ENCODE measurements at places on chromosomes 1 and 21. TPM values are rescaled to one million over a fixed set of nuclear protein-coding genes. Genes with fewer than 3 reads are reported as not detected.
A peak's percentile ranks its signal among the peaks of the same experiment; 100 is the strongest.

- DNase-seq: no peak
Measured at GRCh38 chr1:156911577-156912298, 8.7 kb upstream of the LRRC71 start.

- peak; percentile 85 for DNase-seq
Measured at GRCh38 chr21:17818186-17819113, 706 bp downstream of the C21orf91 start.

The GABRD gene
- not detected for total RNA-seq

- DNase-seq: no peak
Measured at GRCh38 chr1:25821112-25821476, 1.3 kb downstream of the MTFR1L start.

DNA sequence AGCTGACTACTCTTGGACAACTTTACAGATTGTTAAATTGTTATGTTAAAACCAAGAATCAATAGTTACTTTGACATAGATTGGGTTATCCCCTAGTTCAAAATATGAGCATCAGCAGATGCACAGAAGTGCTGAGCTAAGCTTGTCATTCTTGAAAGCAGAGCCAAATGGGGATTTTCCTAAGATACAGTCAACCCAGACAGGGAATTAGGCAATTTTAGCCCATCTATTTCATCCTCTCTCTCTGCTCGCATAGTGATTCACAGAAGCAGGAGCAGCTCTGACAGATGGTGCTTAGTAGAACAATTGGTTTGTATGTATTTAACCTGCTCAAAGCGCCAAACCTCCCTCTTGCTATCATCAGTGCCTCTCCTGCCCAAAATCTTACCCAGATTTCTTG, 27.9 kb upstream of the PRRC2C start:
- no peak for DNase-seq

GRCh38 chr1:109898842-109899241, 11.8 kb upstream of the CSF1 start:
- no peak for DNase-seq

The CD52 gene
- 297 TPM for total RNA-seq

The LAD1 gene
- not detected for total RNA-seq

GRCh38 chr1:64963466-64963865, 2.9 kb downstream of the JAK1 start:
- no peak for DNase-seq

DNA sequence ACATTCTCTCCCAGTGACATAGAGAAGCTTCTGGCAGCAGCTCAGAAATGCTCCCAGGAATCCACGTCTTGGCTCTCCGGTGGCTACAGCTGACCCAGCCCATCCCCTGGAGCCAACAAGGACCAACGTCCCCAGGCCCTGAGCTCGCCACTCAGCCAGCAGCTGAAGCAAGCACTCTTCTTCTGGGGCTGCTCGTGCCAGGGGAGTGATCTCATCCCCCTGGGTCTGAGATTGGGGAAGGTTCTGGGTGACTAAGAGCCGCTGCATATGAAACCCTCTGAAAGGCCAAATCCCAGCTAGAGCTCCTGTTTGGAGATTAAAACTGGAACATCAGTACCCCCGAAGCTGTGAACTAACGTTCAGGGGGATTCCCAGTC, 487.9 kb downstream of the NPHP4 start:
- no peak for DNase-seq

DNA sequence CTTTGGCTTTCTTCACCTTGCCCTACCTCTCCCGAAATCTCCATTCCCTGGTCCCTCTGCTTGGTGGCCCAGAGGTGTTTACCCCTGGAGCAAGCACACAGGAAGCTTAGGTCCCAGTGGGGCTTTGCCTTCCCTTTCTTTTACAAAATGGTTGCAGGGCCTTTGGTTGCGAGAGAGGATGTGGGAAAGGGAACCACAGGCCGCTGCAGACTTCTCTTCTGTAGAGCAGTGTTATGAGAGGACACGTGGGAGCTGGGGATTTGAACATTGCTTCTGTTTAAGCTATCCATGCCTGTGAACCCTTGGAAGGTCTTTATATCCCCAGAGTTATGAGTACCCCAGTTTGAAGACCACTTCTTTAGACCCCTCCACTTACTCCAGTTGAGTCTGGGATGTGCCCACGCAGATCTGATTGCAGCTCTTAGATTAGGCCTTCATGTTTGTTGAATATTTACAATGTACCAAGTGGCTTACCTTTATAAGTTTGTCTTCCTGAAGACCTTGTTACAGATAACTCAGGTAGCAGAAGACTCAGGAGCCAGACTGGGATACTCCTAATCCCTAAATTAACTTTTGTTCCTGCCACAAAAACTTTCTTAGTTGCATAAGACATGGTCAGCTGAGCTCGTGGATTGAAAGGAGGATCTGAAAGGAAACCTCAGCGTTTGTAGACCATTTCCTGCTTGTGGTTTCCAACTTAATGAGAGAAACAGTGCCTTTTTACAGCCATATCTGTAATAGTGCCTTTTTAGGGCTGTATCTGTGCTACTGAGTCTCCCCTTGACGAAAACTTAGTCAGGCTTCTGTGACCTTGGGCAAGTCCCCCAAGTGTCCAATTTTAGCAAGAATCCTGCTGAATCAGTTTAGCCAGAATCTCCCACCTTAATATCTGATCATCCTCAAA, 21.9 kb upstream of the IVNS1ABP start:
- DNase-seq: peak; percentile 90

DNA sequence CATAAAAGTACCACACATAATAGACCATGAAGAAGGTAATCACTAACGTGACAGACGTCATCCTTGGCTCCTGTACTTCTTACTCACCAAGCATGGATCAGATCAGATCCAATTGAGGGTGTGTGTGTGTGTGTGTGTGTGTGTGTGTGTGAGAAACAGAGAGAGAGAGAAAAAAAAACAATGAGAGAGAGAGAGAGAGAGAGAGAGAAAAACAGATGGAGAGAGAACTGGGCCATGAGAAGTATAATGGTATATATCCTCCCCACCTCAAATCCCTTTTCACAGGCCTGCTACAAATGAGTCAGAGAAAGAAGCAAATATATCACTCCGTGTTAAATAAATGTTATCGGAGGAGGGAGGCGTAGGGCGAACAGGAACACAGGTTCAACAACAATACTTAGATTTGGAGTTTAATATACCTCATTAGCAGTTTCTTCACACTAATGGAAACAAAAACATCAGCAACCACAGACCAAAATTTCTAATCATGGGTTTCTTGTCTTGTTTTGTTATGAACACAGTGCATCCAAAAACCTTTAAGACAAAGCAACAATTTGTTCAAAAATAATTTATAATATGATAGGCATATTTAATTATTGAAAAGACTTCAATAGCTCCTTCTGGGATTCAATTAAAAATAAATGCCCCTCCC, 45.3 kb downstream of the TIAM1 start:
- no peak for DNase-seq

DNA sequence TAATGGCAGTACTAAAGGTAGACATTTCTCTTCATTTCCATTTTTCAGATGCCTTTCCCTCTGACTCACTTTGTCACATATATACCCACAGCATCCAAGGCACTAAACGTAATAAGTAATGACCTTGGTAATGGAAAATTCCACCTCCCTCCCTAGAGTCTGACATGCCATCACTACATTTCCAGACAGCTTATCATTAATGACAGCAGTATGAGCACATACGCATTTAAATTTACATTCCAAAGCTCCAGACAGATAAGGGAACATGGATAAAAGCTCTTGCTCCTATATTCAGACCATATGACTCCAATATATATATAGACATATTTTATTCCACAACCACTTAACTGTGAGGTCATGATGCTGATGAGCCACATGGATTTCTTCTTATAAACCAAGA, 191.7 kb upstream of the GORAB start:
- DNase-seq: no peak

DNA sequence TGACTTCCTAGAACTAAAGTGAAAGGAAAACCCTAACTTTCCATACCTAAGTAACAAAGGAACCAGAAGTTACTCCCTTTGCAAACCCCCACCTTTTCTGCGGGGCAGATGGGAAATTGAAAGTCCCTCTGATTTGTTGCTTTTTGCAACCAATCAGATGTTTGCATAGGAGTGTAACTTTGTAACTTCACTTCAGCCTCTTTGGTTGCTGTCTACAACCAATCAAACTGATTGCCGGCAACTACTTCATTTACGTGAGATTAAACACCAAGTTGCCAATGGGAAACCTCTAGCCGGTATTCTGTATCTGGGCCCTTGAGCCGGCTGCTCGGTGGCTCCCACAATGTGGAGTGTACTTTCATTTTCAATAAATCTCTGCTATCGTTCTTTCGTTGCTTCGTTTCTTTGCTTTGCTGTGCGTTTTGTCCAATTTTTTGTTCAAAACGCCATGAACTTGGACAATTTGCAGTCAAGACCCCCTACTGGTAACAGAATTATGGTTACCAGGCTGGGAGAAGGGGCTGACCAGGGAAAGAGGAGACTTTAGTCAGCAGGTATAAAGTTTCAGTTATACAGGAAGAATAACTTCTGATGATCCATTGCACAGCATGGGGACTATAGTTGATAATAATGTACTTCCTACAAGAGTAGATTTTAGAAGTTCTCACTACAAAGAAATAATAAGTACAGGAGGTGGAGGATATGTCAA, 69.2 kb upstream of the RGS2 start:
- DNase-seq: no peak

- no peak for DNase-seq
Measured at GRCh38 chr1:59110271-59110670, 186.6 kb upstream of the FGGY start.

- DNase-seq: no peak
Measured at GRCh38 chr21:42975886-42976608, 1.7 kb downstream of the PKNOX1 start.

The BECN2 gene
- total RNA-seq: not detected

DNA sequence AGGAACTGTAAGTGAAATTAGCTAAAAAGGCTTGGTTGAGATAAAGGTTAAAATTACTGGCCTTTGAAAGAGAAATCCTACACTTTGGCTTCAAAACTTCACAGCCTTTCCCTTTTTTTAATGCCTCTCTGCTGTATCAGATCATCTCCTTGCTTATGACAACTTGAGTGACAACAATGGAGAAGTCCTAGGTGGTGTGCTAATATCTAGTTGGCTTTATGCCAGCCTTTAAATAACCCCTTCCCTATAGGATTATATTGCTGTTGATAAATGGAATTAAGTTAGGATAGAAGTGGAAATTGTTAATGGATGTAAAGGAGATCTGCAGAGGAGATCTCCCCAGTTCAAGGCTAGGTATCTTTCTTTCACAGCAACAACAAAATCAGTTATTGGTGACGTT, 130.2 kb upstream of the ATP1B1 start:
- no peak for DNase-seq

- no peak for DNase-seq
Measured at GRCh38 chr1:65230731-65231481, 78.4 kb upstream of the DNAJC6 start.

The FGR gene
- 0.21 TPM for total RNA-seq

DNA sequence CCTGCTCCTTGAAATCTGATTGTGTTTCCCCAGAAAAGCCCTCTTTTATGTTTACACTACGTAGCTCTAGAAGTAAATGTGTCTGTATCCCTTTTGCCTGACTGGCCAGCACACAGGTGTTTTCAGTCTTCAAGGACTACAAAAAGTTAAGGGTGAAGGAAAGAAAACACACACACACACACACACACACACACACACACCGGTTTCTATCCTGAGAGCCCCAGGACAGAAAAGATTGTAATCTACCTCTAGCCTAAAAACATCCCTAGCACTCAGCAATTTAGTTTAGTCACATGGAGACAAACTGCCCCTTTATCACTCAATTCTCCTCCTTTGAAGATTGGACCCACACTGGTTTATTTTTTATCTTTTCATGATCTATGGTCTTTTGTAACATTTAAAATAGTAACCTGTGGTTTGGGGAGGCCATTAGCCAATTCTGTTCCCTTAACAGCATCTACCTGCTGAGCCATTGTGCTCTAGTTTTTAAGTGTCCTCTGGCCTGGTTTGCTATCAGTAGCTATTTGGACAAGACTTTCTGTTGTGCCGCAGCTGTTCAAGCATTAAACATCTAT, 15.8 kb upstream of the TRIM45 start:
- no peak for DNase-seq

DNA sequence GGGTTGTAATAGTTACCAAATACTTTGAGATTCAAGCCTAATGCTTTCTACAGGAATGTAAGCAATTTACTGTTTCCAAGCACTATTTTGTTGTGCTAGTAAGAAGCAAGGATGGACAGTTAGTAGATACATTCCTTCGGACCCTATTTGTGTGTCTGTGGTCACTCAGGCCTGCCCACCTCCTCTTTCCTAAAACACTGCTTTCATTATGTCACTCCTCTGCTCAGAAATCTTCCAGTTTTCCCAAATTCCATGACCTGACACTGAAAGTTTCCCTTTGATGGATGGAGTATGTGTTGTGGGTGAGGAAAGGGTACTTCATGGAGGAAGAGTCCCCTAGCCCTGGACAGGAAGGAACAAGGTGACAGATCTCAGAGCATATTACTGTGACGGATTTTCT, 141.1 kb downstream of the DISP1 start:
- DNase-seq: no peak

The SH3BGR gene
- total RNA-seq: 1.4 TPM

DNA sequence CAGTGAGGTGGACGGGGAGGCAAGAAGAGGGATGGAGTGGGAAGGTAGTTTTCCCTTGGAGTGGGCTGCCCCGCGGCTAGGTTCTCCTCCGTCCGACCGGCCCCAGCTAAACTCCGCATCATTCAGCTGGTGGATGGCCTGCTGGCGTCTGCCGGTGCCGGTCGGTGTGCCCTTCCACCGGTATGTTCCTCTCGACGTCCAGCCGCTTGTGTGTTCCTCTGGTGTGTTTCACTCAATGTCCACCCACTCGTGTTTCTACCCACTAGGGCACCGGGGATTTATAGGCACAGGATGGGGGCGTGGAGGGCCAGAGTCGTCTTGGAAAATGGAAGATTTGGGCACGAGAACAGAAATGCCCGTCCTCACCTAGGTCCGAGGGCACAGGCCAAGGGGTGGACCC, 931.7 kb upstream of the B3GALT2 start:
- no peak for DNase-seq

GRCh38 chr1:218898921-218899320, 274.8 kb upstream of the LYPLAL1 start:
- no peak for DNase-seq

The C1orf87 gene
- total RNA-seq: not detected

The RNF223 gene
- total RNA-seq: not detected

The RCSD1 gene
- total RNA-seq: 74.7 TPM

GRCh38 chr1:27531959-27532685, 42.2 kb upstream of the WASF2 start:
- DNase-seq: no peak

- no peak for DNase-seq
Measured at GRCh38 chr1:221834698-221835513, 93.0 kb upstream of the DUSP10 start.

- DNase-seq: no peak
Measured at GRCh38 chr1:53726009-53726600, 12.9 kb downstream of the GLIS1 start.

- DNase-seq: no peak
Measured at GRCh38 chr1:7732331-7732730, 38.8 kb upstream of the VAMP3 start.

DNA sequence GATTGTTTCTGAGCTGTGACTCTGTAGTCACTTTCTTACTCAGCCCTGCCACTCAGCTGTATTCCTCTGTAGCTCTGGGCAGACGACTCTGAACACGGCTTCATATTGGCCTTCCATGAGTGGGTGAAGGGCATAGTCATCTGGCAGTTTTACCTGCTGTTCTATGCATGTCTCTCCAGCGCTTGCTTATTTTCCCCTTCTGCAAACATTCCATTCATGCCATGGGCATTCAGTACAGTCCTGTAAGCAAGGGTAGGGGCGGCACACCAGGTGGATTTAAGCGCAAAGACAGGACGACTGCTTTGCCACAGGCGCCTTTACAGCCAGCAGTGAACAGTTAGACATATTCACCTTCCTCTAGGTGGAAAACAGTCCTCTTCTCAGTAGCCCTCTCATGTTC, 4.4 kb upstream of the WDR26 start:
- no peak for DNase-seq

Measured in activated CD4-positive, alpha-beta T cell treated with anti-CD3 and anti-CD28 coated beads, Interleukin-2, amount 10 ng/mL, durations not matched to agents 24 days and 14 days (primary cell).